ENCODE measurements at places on chromosomes 12 and 14. TPM values are rescaled to one million over a fixed set of nuclear protein-coding genes. Genes with fewer than 3 reads are reported as not detected.

GRCh38 chr14:82084813-82085212 lies 551.2 kb upstream of the SEL1L start:
- DNase-seq = no peak

DNA sequence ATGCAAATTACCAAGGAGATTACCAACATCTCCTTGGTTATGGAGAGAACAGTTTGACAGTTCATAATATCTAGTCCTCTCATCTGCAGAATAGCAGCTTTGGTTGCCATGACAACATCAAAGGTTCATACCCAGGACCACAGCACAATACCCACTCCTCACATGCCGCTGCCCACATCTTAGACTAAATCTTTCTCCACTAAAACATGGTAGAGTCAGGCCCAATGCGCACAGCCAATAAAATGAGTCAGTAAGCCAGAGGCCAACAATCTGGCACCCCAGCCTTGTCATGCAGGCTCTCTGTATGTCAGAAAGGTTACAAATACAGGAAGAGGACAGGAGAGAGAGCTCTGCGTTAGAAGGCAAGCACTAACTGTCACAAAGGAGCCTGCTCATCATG lies 70.6 kb downstream of the KCNK10 start:
- no peak for DNase-seq

ART4 gene
- polyA plus RNA-seq = 0.36 TPM

DNA sequence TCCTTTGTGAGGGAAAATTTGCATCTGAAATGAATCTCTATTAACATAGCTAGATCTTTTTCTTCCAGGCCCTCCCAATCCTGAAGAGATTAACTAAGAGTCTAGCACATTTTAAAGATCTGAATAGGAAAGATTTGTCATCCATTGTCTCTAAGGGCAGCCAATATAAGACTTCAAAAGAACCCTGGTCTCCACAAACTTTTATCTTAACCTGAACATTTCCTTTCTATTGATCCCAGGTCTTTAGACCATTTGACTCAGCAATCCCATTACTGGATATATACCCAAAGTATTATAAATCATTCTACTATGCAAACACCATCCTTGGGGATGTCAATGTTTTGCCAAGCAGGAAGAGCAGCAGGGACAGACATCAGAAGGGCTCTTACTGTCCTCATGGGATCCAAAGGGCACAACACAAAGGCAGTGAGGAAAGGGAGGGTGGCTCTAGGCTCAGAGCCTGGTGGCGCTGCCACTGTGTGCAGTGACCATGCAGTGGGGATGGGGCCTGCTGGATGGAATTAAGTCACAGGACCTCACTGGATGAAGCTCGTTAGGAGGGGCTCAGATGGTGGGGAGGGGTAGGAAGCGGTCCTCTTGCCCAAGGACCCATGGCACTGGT lies 12.7 kb upstream of the BDKRB2 start:
- no peak for DNase-seq

- no peak for DNase-seq
These were observed 12.8 kb upstream of the FRS2 start for GRCh38 chr12:69457433-69457832.

DNA sequence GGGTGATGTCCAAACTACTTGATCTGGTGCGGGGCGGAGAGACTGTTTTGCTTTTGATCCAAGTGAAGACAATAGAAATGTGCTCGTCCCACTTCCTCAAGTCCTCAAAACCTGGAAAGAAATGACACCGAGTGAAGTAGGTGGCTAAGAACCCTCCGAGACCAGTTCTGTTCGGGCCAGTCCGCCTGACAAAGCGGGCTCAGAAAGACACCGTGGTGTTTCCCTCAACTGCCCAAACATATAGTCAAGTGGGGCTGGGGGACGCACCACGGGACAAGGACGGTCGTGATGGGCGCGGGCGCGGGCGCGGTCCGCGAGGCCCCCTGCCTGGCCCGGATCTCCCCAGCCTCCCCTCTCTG lies 1.6 kb downstream of the PHLDA1 start:
- no peak for DNase-seq

TRHDE gene
- 0.42 TPM for polyA plus RNA-seq

- DNase-seq = no peak
These were observed 47.2 kb downstream of the MYF5 start for GRCh38 chr12:80763874-80764273.

DNA sequence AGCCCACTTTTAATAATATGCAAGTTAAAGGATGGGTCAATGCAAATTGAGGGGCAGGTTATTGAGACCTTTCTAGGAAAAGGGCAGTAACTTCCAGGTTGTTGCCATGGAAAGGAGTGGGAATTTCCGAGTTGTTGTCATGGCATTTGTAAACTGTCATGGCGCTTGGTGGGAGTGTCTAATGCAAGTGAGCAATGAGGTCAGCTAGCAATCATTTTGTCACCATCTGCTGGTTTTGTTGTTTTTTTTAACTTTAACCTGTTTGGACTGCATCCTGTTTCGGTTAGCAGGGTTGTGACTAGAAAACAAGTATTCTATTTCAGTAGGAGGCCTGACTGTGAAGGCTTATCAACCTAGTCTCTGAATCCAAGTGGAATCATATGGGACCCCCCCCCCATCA lies 85.8 kb upstream of the TSPAN11 start:
- DNase-seq = no peak

ZFHX2 gene
- polyA plus RNA-seq = not detected

- no peak for DNase-seq
These were observed 9.0 kb upstream of the MLEC start for GRCh38 chr12:120677765-120678473.

All from sigmoid colon (tissue), 7 donors.